K562 (cell line): ENCODE measurements at places on chromosomes 16 and 17. TPM values are rescaled to one million over a fixed set of nuclear protein-coding genes. Genes with fewer than 3 reads are reported as not detected.

The AANAT gene
- not detected in 2 replicates for total RNA-seq

The CA5A gene
- not detected in 2 replicates for total RNA-seq

DNA sequence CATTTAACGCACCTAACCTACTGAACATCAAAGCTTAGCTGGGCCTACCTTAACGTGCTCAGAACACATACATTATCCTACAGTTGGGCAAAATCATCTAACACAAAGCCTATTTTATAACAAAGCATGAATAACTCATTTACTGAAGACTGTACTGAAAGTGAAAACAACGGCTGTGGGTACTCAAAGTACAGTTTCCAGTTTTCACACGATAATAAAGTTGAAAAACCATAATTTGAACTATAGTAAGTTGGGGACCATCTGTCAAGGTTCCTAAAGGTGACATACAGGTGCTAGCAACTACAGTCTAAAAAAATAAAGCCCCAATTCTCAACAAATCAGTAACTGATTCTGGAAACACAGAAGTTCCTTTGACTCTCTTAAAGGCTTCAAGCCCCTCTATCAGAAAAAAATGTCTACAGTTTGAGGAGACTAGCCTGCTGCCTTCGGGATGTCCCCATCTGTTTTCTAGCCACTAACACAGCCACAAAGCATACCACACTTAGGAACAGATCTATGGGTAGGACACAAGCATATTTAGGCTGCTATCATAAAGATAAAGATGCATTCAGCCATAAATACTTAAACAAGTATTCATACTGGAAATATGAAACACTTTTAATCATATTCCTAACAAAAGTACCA, 71.3 kb downstream of the KANSL1 start:
- H3K36me3 ChIP-seq = peaks cover 9% of the 10 kb centered on the region; the same call in 2 of the 3 replicates
- DNase-seq = no peak
- no peaks in the 10 kb centered on the region for H3K27me3 ChIP-seq
- peaks cover 23% of the 10 kb centered on the region; the same call in 2 of the 3 replicates for H3K4me1 ChIP-seq
- no peak overlapping the region for H3K4me3 ChIP-seq

DNA sequence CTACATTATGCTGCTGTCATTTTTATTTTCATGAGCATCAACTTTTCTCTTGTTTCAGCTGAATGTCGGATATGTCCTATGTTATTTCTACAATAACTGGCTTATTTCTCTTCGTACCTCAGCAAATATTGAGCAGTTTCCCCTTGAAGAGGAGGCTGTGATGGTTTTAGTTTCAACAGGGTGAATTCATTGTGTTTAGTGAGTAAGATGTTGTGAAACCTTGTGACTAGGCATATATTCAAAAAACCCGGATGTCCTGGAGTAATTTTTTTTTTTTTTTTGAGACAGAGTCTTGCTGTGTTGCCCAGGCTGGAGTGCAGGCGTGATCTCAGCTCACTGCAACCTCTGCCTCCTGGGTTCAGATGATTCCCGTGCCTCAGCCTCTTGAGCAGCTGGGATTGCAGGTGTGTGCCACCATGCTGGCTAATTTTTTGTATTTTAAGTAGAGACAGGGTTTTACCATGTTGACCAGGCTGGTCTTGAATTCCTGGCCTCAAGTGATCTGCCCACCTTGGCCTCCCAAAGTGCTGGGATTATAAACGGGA, 11.1 kb downstream of the CPD start:
- no peak overlapping the region for H3K4me3 ChIP-seq
- no peaks in the 10 kb centered on the region for H3K27me3 ChIP-seq
- no peak for DNase-seq
- H3K36me3 ChIP-seq = peaks cover 34% of the 10 kb centered on the region

DNA sequence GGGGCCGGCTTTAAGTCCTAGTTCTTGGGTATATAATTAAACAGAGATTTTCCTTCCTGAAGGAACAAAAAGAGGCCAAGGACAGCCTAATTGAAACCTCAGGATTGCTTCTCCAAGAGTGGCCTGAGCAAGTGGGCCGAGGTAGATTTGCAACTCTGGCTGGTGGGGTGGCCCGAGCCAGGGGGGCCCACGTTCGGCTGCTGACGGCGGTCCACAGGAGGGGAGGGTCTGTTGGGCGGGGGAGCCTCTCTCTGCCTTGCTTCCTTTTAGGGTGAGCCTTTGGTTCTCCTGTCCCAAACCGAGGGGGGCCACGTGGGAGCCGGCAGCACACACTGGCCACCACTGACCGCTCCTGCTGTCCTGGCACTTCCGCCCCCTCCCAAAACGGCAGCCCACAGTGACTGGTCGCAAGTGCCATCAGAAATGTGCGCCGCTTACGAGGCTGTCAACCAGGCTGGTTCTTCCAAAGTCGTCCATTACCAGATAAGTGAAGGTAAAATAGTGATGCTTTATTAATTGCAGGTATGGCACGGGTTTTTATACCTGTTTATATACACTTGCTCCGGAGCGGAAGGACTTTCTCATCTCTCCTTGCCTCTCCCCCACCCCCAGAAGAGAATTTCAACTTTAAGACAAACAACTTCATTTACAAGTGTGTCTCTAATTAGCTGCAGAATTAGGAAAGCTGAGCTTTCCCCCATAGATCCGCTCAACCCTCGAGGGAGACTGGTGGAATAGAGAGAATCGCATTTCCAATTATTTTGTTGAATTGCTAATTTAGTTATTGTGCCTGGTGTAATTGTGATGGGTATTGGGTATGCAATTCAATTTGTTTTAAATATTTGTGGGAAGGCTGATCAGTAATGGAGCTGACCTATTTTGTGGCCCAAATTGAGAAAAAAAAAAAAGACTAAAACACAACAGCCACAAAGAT, 117.8 kb downstream of the AATF start:
- no peak overlapping the region for H3K4me3 ChIP-seq
- peaks cover 47% of the 10 kb centered on the region for H3K27me3 ChIP-seq
- no peaks in the 10 kb centered on the region for H3K36me3 ChIP-seq
- peaks cover 12% of the 10 kb centered on the region for H3K4me1 ChIP-seq
